ENCODE measurements at places on chromosomes 1 and 21. TPM values are rescaled to one million over a fixed set of nuclear protein-coding genes. Genes with fewer than 3 reads are reported as not detected.

- no peak overlapping the region for H3K27ac ChIP-seq
- H3K4me1 ChIP-seq, result no peaks in the 10 kb centered on the region
- H3K4me3 ChIP-seq, result no peak overlapping the region
- H3K36me3 ChIP-seq, result no peaks in the 10 kb centered on the region
- no peak for DNase-seq
These were observed 46.1 kb upstream of the MTF2 start for GRCh38 chr1:93033029-93033428.

- H3K27ac ChIP-seq, result peak overlapping the region; percentile 72
- DNase-seq, result peak; percentile 75
- H3K36me3 ChIP-seq, result no peaks in the 10 kb centered on the region
- H3K4me3 ChIP-seq, result peak overlapping the region; percentile 83
- no peaks in the 10 kb centered on the region for H3K4me1 ChIP-seq
These were observed 536 bp downstream of the LGALS8 start for GRCh38 chr1:236524142-236524894.

- H3K36me3 ChIP-seq, result no peaks in the 10 kb centered on the region
- no peaks in the 10 kb centered on the region for H3K27me3 ChIP-seq
- DNase-seq, result peak; percentile 43
These were observed 29.1 kb upstream of the KIAA0040 start for GRCh38 chr1:175221557-175222175.

The RHBDL2 gene
- polyA plus RNA-seq, result 0.06 TPM

- no peak overlapping the region for H3K4me3 ChIP-seq
- H3K36me3 ChIP-seq, result no peaks in the 10 kb centered on the region
- H3K4me1 ChIP-seq, result no peaks in the 10 kb centered on the region
- no peak for DNase-seq
- no peak overlapping the region for H3K27ac ChIP-seq
- no peaks in the 10 kb centered on the region for H3K27me3 ChIP-seq
These were observed 79.5 kb downstream of the ACTL8 start for GRCh38 chr1:17834561-17835100.

The SYTL1 gene
- 0.29 TPM for polyA plus RNA-seq

The AMIGO1 gene
- 0.67 TPM for polyA plus RNA-seq

DNA sequence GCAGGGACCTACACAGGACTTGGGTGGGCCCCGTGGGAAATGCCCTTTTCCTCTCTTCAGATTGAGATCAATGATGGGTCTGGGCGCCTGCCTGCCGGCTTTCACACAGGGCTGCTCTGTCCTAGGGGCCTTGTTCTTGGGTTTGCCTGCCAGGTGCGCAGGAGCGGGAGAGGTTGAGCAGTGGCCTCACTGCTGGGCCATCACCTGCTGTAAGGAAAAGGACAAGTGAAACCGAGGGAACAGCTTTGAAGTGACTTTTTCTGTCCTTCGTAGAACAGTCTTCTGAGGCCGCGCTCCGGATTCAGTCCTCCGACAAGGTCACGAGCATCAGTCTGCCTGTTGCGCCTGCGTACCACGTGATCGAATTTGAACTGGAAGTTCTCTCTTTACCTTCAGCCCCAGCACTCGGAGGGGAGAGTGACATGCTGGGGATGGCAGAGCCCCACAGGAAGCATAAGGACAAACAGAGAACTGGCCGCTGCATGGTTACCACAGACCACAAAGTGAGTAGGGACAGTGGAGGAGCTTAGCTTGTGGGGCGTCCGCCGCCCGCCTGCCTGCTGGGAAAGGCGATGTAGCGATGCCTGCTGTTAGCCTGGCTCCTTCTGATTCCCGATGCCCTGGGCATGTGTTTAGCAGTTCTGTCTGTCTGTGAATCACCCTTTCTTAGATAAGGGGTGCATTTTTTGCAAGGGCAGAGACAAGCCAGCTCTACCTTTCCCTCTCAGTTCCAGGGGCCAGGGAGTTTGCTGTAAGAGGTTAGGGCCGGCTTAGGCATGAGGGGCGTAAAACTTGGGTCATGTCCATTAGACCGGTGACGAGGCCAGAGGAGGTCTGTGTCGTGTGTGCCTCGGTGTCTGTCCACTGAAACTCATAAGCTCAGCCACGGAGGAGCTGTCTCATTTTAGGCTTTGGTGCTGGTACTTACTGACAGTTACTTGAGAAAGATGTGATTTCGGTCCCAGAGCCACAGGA lies 19.5 kb upstream of the PWP2 start:
- peaks cover 36% of the 10 kb centered on the region for H3K4me1 ChIP-seq
- H3K27ac ChIP-seq, result no peak overlapping the region
- no peak overlapping the region for H3K4me3 ChIP-seq
- no peaks in the 10 kb centered on the region for H3K27me3 ChIP-seq

GRCh38 chr1:170318736-170319135 lies 173.0 kb downstream of the NTMT2 start:
- H3K4me3 ChIP-seq, result no peak overlapping the region
- H3K36me3 ChIP-seq, result no peaks in the 10 kb centered on the region
- H3K27me3 ChIP-seq, result no peaks in the 10 kb centered on the region
- no peak for DNase-seq
- H3K27ac ChIP-seq, result no peak overlapping the region

DNA sequence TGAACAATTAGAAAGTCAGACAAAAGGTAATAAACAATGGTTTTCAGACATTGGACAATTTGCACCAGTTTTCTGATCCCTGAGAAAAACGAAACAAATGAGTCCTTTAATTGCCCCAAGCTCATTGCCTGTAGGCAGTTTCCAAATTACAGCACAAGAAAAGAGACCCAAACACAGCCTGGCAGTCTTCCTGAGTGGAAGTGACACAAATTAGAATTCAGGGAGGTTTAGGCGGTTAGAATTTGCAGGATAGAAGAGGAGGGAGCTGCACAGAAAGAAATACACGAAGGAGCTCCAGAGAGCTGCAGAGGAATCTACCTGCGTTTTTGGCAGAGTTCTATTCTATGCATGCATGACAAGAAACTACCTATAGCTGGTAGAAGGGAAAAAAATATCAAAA lies 115.7 kb downstream of the PIGK start:
- no peak overlapping the region for H3K4me3 ChIP-seq
- H3K27me3 ChIP-seq, result no peaks in the 10 kb centered on the region
- no peaks in the 10 kb centered on the region for H3K36me3 ChIP-seq

The CD244 gene
- not detected for polyA plus RNA-seq

The CAPN9 gene
- polyA plus RNA-seq, result not detected

The PTPRC gene
- not detected for polyA plus RNA-seq
